ENCODE measurements at places on chromosomes 2 and 18.

- no peak for DNase-seq
These were observed 71.3 kb upstream of the SETBP1 start for GRCh38 chr18:44609181-44609941.

- DNase-seq = no peak
These were observed 24.3 kb downstream of the CRIM1 start for GRCh38 chr2:36379710-36380448.

DNA sequence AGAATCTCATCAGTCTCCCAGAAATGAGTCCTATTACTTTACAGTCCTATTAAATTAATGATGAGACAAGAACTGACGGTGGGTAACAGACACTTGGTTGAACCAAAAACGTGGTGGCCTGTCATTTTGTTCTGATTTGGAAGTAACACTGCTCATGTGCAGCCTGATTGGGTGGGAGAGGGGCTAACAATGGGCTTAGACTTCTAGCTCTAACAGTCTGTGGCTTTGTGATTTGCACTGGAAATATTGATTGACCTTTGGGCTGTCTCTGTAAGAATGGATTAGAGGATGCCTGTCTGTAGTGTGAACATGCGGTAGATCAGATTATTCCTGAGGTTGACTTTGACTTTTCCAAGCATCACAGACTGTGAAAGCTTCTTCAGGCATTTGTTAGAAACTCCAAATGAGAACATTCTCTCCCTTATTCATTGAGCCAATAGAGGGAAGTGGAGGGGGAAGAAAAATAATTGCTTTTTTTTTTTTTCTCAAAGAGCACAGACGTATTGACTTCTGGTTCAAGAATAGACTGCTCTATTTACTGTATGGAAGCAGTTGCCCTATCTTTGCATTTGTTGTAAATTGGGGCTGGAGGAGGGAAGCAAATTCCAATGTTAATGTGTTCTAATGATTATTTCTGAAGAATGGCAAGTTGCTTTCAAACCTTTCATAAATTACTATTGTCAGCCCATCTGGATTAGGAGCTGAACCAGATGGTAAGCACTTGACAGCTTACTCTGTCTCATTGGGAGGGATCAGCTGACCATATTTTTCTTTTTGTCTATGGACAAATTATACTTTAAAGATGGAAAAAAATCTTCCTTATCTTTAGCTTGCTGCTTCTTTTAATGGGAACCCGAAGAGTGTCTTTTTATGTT, 85.8 kb upstream of the TTN start:
- DNase-seq = no peak

DNA sequence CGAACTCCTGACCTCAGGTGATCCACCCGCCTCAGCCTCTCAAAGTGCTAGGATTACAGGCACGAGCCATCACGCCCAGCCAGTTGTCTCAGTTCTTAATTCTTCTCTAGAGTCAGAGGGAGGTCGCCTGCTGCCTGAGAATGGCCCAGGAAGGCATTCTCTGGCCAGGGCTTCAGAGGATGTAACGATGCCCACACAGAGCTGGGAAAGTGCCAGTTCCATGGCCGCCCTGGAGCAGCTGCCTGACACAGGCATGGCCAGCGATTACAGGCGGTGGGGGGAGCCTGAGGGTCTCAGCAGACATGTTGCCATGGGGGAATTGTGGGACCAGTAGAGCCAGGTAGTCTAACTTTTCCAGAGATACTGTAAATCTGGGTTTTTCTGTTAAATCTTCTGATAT, 25.6 kb upstream of the DNMT3A start:
- no peak for DNase-seq

DNA sequence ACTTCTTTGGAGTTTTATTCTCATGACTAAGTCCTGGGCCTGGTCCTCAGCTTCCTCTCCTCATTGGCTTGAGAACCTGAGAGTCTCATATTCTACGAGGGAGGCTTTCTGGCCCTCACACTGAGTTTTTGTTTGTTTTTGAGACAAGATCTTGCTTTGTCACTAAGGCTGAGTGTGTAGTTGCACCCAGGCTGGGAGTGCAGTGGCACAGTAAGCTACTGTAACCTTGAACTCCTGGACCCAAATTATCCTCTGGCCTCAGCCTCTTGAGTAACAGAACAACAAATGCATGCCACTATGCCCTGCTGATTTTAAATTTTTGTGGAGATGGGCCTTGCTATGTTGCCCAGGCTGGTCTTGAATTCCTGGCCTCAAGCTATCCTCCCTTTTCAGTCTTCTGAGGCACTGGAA, 22.6 kb downstream of the PRKRA start:
- DNase-seq = no peak

- DNase-seq = peak; percentile 16
These were observed 2.0 kb upstream of the TRPM8 start for GRCh38 chr2:233915128-233915527.

GRCh38 chr2:71451705-71452104, 1.7 kb upstream of the DYSF start:
- DNase-seq = no peak

DNA sequence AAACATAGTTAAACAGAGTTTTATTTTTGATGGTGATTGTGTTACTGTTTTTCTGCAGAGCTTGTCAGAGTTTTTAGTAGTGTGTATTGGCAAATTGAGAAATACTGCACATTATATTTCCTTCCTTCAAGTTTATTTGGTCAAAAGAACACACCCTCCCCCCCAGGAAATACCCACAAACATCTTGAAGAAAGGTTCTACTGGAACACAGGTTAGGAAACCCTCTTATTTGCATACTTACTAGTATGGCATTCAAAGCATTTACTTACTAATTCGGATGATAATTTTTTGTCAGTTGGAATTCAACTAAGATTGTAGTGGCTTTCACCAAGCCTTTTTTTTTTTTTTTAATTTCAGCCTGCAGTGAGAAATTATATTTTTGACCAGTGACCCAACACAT, 9.1 kb downstream of the CAB39 start:
- DNase-seq = peak; percentile 42

DNA sequence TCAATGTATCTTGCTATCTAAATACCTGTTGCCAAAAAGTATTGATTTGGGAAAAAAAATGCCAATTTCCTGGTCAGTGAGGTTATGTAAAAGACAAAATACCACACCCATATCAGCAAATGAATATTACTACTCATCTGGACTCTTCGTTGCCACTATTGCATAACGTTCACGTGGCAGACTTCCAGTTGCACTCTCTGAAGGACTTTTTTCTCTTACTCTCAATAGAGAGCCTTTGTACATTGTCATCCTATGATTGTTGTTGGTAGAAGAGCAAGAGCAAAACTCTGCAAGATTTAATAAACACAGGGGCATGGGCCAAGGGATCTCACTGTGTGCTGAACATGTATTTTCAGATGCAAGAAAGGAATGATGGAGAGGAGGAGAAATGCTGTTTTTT, 689.8 kb downstream of the MBD2 start:
- no peak for DNase-seq

All from hematopoietic multipotent progenitor cell treated with erythropoietin and hydrocortisone succinate and interleukin-3 and kit ligand, for 6 days (in vitro differentiated cells).